ENCODE measurements at places on chromosomes 1 and 21.
A peak's percentile ranks its signal among the peaks of the same experiment; 100 is the strongest.

GRCh38 chr1:6770751-6771440, 14.4 kb upstream of the CAMTA1 start:
- no peak for DNase-seq

DNA sequence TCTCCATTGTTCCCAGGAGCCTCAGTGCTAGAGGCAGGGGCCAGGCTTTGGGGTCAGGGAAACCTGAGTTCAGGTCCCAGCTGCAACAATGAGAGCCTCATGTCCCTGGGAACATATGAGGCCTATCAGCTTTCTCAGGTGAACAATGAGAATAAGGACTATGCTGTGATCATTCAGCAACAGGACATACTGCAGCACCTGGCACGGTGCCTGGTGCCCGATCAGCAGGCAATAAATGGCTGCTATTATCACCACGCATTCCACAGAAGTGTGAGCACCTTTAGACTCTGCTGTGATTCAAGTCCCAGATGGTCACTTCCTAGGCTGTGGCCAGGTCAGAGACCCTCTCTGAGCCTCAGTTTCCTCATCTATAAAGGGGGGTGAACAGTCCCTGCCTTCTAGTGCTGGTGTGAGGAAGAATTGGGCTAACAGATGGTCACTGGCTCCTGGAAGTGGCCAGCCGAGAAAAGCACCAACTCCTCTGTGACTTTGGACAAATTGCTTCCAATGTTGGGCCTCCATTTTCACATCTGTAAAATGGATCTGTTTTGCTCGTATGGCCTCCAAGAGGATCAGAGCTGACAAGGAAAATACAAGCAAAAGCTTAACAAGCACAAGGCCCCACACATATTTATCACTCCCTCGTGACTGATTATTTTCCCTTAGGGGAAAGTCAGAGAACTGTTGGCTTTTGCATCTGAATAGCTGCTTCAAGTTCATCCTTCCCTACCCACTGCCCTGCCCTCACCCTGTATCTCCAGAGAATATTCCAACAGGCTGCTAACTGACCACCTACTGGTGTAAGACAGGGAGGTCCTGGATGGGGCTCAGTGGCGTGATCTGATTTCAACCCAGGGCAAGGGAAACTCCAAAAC, 1.1 kb downstream of the SLC5A9 start:
- DNase-seq = no peak

DNA sequence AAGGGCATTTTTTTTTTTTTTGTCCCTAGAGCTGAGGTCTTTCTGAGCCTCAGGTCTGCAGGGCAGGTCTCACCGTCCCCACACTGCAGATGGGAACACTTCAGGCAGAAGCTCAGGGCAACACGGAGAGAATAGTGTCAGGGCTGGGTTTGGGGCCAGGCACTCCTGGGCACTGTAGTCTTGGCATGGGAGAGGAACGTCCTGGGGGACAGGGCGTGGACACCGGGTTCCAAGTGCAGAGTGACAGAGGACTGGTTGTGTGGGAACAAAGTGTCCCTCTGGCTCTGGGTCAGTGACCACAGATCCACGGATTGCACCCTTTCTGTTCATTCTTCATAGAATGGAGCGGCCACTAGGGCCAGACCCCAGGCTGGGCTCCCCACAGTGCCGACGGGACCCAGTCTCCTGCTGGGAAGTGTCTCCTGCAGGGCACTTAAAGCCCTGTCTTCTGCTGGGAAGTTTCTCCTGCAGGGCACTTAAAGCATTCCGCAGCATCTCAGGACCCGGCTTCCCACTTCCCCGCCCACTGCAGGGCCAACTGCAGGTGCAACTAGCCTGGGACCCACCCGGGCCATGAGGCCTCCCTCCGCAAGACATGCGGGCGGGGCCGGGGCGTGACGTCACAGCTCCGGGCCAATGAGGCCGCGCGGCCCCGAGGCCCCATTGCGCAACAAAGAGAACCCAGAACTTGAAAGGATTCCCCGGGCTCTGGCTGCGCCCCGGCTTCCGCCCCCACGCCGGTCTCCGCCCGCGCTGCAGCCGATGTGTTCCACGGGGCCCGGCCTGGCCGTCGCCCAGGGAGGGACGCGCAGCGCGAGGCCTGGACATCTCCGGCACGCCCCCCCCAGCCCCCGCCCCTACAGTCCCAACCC, 1.2 kb downstream of the GPR153 start:
- DNase-seq = peak; percentile 65

GRCh38 chr1:229028544-229028943, 242.4 kb upstream of the RAB4A start:
- DNase-seq = no peak

GRCh38 chr21:34688145-34688544, 19.4 kb downstream of the CLIC6 start:
- DNase-seq = no peak

DNA sequence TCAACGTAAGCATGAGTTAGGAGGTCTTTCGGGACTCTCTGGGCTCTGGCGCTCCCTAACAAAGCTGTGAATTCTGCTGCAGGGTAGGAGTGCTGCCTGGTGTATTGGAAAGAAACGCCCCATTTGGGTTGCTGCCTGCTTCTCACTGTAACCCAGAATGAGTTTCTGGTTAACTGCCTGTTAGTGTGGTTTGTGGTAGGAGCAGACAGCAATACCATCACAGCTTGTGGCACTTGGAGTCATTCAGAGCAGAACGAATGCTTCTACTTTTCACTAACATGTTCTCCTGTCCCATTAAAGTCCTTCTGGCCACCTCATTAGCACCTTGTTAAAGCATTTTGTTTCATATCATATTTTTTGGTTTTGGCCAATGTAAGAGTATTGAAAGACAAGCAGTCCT, 18.1 kb downstream of the MAP3K7CL start:
- DNase-seq = no peak

DNA sequence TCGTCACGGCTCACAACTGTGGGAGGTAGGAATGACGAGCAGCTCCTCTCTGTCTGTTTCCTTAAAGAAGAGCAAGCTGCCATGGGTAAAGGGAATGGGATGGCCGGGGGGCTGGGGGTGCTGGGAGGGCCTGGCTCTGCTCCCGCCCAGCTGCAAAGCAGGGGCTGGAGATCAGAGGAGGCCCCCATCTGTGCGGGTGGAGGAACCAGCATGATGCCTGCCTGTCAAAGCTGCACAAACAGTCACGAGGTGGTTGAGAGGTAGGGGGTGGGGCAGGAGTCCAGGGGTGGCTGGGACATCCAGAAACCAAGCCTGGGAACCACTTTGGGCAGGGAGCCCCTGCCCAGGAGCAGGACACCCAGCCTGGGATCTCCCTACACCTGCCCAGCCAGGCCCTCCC, 12.6 kb downstream of the SLC41A1 start:
- DNase-seq = no peak

DNA sequence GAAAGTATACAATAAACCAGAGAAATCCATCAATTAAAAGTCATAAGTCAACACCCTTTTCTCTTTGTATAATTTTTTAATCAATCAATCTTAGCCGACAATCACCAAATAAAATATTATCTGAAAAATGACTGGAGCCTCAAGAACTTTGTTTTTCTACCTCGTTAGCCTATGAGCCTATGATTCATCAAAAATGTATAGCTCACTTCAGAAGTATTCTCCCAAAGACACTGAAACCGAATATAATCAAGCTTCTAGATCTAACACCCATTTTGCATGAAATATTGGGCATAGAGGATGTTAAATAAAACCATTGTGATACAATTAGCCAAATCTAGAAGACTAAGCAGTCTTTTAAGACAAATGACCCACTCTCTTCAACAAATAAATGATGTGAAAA, 17.8 kb upstream of the RSBN1 start:
- no peak for DNase-seq

GRCh38 chr1:69535490-69535889, 32.2 kb upstream of the LRRC7 start:
- DNase-seq = no peak

- DNase-seq = no peak
These were observed 41.5 kb downstream of the KRTAP10-1 start for GRCh38 chr21:44498280-44499210.

DNA sequence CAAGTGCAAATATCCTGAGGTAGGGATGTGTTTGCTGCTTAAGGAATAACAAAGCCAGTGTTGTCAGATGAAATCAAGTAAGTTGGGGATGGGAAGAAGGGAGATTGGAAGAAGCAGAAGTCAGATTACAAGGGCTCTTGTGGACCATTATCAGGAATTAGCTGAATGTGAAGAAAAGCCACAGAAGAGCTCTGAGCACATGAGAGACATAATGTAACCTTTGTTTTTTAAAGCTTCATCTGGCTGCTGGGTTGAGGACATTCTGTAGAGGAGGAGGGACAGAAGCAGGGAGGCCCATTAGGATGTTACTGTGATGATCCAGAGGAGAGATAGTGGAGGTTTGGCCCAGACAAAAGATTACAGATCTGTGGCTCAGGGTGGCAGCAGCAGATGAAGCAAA, 111.7 kb downstream of the DUSP10 start:
- DNase-seq = no peak

- DNase-seq = no peak
These were observed 181.6 kb downstream of the NCAM2 start for GRCh38 chr21:21179619-21180298.

DNA sequence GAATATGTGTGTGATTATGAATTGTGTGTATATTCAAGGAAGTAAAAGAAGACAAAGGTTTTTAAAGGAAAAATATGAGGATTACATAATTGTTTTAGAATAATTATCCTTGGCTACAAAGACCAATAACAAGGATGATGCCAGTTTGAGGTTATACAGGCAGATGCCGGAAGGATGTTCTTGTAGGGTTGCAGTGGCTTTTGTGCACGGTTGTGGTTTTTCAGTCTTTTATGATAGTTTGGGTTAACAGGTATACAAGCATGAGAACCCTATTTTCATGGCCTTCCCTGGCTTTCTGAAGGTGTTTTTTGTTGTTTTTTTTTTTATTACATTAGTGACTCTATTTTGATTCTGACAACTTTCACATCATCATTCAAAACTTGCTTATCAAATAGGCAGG, 4.9 kb downstream of the CR2 start:
- DNase-seq = no peak

DNA sequence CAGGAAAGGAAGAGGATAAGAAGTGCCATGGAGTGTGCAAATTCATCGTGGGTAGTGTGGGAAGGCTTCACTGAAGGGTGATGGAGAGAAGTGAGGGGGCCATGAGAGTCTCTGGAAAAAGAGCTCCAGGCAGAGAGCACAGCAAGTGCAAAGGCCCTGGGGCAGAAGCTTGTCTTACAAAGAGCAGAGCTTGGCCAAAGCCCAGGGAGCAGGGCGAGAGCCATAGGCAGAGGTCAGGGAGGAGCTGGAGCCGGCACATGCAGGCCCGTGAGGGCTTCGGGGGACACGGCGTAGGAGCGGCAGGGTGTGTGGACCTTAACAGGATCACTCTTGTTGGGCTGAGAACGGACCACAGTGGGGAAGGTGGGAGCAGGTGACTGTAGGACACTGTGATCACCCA, 83.7 kb upstream of the EDN2 start:
- DNase-seq = no peak

DNA sequence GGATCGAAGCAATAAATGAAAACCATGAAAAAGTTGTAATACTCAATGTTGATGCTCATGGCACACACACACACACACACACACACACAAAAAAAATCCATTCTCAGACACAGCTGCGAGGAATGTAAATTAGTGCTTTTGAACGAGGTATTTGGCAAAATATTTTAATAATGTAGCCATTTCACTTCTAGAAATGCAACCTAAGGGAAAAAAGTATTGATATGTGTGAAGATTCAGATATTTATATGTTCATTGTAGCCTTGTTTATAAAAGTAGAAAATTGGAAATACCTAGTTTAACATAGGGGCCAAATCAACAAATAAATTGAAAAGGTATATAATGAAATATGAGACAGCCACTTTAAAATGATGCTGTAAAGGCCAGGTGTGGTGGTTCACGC, 3.8 kb downstream of the PLEKHA6 start:
- DNase-seq = no peak

Data from activated CD4-positive, alpha-beta T cell treated with anti-CD3 and anti-CD28 coated beads for 1 hour (primary cell).